Suprapubic skin (tissue), 4 donors: ENCODE measurements at places on chromosomes 1 and 21. TPM values are rescaled to one million over a fixed set of nuclear protein-coding genes. Genes with fewer than 3 reads are reported as not detected.

DNA sequence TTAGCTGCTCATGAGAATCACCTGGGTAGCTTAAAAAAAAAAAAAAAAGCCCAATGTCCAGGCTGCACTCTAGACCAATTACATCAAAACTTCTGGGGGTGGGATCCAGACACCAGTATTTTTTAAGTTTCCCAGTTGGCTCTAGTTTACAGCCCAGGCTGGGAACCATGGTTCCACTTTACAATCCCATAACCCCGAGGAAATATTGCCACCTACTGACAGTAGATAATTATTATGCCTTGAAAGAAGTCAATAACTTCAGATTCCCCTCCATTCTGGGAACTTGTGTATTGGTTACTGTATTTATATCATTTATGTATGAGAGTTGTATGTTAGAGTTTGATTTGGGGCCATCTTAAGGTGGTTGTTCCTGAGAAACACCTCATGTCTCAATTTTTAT is 100.2 kb downstream of the SPATA46 start:
- H3K4me3 ChIP-seq = no peak overlapping the region
- H3K27ac ChIP-seq = no peak overlapping the region
- no peaks in the 10 kb centered on the region for H3K36me3 ChIP-seq
- no peak for DNase-seq

DNA sequence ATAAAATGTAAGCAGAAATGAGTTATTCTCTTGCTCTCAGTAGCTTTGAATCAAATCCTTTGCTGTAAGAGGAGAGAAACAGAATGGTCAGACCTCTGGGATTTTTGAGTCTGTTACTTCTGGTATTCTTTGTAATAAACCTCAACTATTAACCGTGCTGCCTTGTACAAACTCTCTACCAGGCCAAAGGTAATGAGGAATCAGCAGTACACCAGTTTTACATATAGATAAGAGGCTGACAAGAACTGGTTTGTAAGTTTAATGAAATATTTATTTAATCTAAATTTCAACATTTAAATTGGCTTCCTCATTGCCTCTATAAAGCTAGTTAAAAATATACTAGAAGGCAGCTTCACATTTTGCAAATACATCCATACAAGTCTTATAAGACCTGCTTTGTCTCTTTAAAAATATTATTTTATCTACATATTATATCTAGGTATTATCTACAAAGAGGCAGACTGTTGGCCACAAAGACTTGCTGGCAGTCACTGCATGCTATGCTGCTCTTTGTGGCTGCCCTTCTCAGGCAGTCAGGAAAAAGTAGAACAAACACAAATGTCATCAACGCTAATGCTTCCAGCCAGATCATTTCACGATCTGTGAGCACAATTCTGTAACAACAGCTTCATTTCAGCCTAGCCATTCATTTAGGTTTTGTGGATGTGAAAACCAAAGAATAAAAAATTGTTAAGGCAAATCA is 173.0 kb downstream of the GABPA start:
- H3K36me3 ChIP-seq = peaks cover 11% of the 10 kb centered on the region
- no peak overlapping the region for H3K4me3 ChIP-seq
- peaks cover 15% of the 10 kb centered on the region for H3K4me1 ChIP-seq
- DNase-seq = no peak

DNA sequence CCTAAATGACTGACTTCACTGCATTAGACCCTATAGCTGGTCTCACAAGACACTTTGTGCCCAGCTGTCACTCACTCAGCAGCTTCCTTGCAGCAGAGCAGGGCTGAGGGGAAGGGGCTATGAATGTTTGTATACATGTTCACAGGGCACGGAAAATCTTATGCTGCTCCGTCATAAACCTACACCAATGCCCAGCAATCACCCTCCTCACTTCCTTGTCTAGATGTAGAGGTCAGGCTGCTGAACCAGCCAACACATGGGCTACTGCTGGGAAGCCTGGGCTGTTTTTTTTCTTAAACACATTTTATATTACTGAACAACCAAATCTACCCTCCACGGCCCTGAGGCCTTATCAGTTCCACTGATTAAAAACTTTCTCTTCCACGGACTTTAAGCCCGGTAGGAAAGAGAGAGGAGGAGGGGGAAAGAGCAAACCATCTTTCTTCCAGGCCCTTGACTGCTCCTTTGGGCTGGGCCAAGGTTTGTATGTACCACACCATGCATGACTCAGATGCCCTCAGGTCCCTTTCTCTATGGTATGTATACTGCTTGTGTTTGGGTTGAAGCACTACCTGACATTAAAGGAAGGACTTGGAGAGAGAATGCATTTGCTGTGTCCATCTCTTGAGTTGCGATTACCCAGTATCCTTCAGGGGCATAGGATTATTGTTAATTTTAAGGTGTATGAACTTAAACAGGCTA is 12.7 kb downstream of the MTFR1L start:
- H3K27me3 ChIP-seq = no peaks in the 10 kb centered on the region
- H3K36me3 ChIP-seq = peaks cover 68% of the 10 kb centered on the region
- H3K4me3 ChIP-seq = no peak overlapping the region
- no peak overlapping the region for H3K27ac ChIP-seq
- DNase-seq = no peak

- H3K27me3 ChIP-seq = no peaks in the 10 kb centered on the region
- H3K27ac ChIP-seq = peak overlapping the region; percentile 92
- H3K4me3 ChIP-seq = no peak overlapping the region
Measured at GRCh38 chr21:44867999-44868700, 5.3 kb downstream of the PTTG1IP start.

FCER1G gene
- total RNA-seq = 4.6 TPM
